ENCODE measurements at places on chromosomes 16 and 17.

GRCh38 chr17:65109990-65110680 lies 27.0 kb upstream of the RGS9 start:
- DNase-seq = no peak

- DNase-seq = no peak
Observed at GRCh38 chr17:78822552-78822951, 18.1 kb downstream of the USP36 start.

DNA sequence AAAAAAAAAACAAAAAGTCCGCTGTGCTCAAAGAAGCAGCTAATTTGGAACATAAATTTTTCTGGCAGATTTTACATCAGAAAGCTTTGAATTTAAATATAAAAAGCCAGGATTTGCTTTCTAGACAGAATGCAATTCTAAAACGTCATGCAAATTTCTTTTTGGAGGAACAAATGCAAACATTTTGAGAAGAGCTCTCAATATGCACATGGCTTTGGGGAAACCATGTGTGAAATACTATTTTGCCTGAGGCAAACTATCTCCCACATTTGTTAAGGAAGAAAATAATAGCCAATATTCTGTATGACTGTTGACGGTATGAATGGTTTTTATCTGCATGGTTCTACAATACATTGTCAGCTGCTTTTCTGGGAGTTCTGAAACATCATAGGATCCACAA lies 320.0 kb upstream of the PSMD7 start:
- no peak for DNase-seq

DNA sequence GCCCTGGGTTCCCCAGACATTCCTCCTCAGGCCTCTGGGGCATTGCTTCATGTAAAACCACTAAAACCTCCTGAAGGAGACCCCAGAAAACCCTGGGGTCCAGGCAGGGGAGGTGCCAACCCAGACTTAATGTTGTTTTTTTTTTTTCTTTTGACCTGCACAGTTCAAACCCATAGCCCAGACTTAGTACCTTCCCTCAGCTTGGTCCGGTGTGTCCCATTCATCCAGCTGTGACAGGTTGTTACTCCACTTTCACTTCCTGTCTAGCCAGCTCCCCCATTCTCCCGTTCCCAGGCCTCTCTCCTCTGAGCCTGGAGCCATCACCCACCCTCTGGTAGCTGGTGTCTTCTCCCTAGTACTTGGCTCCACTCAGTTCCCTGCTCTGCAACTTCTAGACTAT lies 4.8 kb downstream of the CDR2L start:
- no peak for DNase-seq

- no peak for DNase-seq
Observed at GRCh38 chr17:72970797-72971196, 121.7 kb downstream of the SLC39A11 start.

DNA sequence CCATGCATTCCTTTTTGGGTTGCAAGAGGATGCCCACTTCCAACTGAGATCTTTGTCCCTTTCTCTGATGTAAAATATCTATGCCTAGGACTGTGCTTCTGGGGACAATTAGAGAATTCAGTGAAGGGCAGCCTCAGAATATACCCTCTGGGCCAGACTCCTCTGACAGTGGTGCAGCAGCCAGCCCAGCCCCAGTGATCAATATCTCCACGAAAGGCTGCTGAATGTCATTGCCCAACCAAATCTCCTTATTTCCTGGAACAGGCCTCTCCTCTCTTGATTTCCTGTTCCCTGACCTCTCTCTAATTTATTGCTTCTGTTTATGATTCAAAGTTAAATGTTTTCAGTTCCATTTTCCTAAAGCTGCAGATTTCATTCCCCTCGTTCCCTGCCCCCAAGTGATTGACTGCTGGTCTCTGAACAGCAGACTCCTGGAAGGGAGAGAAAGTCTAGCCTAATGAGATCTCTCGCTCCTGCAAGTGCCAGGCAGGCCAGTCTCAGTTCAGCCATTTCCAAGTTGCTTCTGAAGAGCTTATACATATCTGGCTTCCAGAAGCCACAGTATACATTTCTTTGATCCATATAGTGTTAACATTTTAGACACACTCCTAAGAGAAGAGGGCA lies 104.4 kb upstream of the SALL1 start:
- DNase-seq = no peak

DNA sequence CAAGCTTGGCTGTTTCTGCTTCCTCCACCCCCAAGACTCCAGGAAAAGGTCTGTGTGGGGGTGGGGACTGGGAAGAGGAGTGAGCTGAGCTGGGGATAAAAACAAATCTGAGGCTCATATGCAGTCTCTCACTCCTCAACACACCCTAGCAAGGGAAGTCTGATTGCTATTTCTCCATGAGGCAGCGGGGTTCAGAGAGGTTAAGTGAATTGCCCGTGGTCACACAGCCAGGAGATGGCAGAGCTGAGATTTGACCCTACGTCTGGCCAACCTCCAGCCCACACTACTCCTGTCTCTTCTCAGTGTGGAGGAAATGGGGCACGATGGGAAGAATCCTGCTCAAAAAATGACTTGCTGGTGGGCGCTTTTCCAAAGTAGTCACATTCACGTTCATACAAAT lies 4.8 kb upstream of the ABCC3 start:
- DNase-seq = no peak

DNA sequence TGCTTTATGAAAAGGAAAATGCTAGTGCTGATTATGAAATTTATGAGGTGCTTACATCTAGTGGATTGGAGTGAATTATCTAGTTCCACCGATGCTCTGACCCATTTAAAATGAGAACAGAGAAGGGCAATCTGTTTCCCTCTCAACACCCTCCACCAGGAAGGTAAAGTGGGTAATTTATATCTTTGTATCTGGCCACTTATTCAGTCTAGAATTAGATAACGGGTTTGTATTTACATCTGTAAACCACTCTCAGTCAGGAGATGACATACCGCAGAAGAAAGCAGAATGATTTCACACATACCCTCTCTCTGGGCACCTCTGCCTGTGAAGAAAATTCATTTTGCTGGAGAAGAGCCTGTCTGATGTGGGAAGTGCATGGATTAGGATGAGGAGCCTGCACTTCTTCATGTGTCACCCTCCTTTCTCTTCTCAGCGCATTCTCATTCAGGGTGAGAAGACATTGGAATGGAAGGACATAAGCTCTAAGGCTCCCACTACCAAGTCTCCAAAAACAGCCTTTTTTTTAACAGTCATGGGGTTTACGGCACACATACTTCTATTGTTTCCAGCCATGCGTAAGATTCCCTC lies 646.7 kb upstream of the SALL1 start:
- DNase-seq = no peak

DNA sequence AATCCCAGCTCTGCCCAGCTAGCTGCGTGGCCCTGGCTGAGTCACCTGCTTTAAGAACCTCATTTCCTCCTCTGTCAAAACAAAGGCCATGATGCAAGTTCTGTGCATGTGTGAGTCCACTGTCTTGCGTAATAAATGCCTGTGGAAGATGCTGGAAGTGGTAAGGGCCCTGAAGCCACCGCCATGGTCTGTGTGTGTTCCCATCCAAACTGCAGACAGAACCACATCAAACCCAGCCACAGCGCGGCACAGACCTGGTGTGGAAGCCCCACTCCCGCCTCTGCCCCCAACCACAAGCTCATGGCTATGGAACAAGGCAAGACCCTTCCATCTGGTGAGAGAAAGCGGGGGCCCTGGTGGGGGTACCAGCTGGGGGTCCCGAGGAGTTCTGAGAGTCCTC lies 26.0 kb downstream of the NECAB2 start:
- DNase-seq = no peak

GRCh38 chr17:63916566-63917185 lies 2.0 kb downstream of the GH1 start:
- no peak for DNase-seq

GRCh38 chr16:67881621-67882161 lies 3.0 kb upstream of the NRN1L start:
- DNase-seq = no peak

DNA sequence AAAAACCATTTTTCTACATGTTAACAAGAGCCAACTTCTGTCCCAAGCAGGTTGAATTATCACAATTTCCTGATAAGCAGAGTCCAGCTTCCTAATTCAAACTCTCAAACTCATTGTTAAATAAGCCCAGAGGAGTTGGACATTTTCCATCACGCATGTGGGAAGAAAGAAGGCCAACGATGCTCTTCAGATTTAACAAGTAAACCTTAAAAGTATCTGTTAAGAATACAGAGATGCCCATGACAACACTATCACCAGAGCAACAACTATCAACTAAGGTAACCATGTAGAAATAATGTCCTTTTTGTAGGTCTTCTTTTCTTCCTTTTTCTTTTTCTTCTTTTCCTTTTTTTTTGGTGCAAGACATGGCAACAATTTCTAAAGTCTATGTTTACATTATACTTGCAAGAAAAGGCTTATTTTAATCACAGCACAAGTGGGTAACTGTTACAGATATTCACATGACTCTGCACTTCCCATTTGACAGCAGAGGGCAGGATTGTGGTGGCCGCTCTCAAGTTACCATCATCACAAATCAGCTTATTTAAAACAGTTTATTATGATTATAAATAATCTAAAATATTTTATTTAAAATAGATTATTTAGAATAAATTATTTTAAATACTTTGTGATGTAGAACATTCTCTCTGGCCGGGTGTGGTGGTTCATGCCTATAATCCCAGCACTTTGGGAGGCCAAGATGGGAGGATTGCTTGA lies 35.7 kb upstream of the DHRS7B start:
- no peak for DNase-seq

All from stimulated activated CD8-positive, alpha-beta memory T cell treated with anti-CD3 and anti-CD28 coated beads, Interleukin-2, amount 100 ng/mL, for 1 hour (primary cell).